Right ventricle myocardium superior (tissue), 1 donor: ENCODE measurements at places on chromosomes 6 and 20. TPM values are rescaled to one million over a fixed set of nuclear protein-coding genes. Genes with fewer than 3 reads are reported as not detected.

Gene VGLL2
- not detected for total RNA-seq

Gene MYL9
- 1,602 TPM for total RNA-seq

Gene GPR31
- total RNA-seq: not detected

Gene PI16
- 27.8 TPM for total RNA-seq

Gene TPX2
- 0.97 TPM for total RNA-seq

Gene GMPR
- total RNA-seq: 121 TPM

Gene SLC22A16
- not detected for total RNA-seq

Gene FAM210B
- 61.3 TPM for total RNA-seq

Gene COL11A2
- 0.94 TPM for total RNA-seq

Gene HLA-DOA
- total RNA-seq: 1.2 TPM

Gene ASIP
- total RNA-seq: 18.9 TPM

Gene SRMS
- total RNA-seq: not detected

Gene TBXT
- total RNA-seq: not detected

Gene IFT52
- 5.5 TPM for total RNA-seq

Gene DYNLT2
- total RNA-seq: 0.75 TPM

Gene GPR6
- total RNA-seq: not detected

Gene BFSP1
- 0.73 TPM for total RNA-seq

Gene HTR1E
- total RNA-seq: not detected

Gene MEI4
- total RNA-seq: 0.73 TPM

Gene FILIP1
- total RNA-seq: 160 TPM

Gene SERPINB1
- 25.3 TPM for total RNA-seq

Gene CRISP3
- total RNA-seq: not detected

Gene RBPJL
- not detected for total RNA-seq

Gene SAMD10
- 6.0 TPM for total RNA-seq

Gene BCAS1
- not detected for total RNA-seq

Gene L3MBTL3
- 4.3 TPM for total RNA-seq

Gene NR2E1
- total RNA-seq: not detected

Gene RAD21L1
- total RNA-seq: not detected

Gene GHRH
- total RNA-seq: 0.97 TPM

Gene GPSM3
- 4.1 TPM for total RNA-seq

Gene BMP2
- total RNA-seq: 2.5 TPM

Gene IMPG1
- total RNA-seq: not detected

Gene FRMD1
- 1.0 TPM for total RNA-seq

Gene PNLDC1
- not detected for total RNA-seq

Gene BPI
- total RNA-seq: 0.11 TPM

Gene RCAN2
- total RNA-seq: 258 TPM

Gene SEL1L2
- 0.43 TPM for total RNA-seq

Gene RPS18
- total RNA-seq: 863 TPM

Gene NMBR
- not detected for total RNA-seq

Gene NEURL2
- total RNA-seq: 6.5 TPM

Gene SNX21
- total RNA-seq: 22.1 TPM

Gene ENPP1
- 2.2 TPM for total RNA-seq

Gene HNF4A
- total RNA-seq: not detected

Gene NAPB
- 4.2 TPM for total RNA-seq

Gene TFEB
- total RNA-seq: 40.7 TPM

Gene LGSN
- not detected for total RNA-seq

Gene TLDC2
- not detected for total RNA-seq

Gene RAET1E
- total RNA-seq: 0.48 TPM

Gene PARD6B
- 4.7 TPM for total RNA-seq

Gene F13A1
- total RNA-seq: 136 TPM

Gene PTCHD4
- 0.81 TPM for total RNA-seq

Gene CAGE1
- not detected for total RNA-seq

Gene MUC22
- total RNA-seq: 0.19 TPM

Gene TFAP2D
- not detected for total RNA-seq

Gene PTGIS
- total RNA-seq: 26.9 TPM

Gene CUTA
- total RNA-seq: 102 TPM

Gene SLA2
- 0.32 TPM for total RNA-seq
